ENCODE measurements at places on chromosomes 3 and 15. TPM values are rescaled to one million over a fixed set of nuclear protein-coding genes. Genes with fewer than 3 reads are reported as not detected.
A peak's percentile ranks its signal among the peaks of the same experiment; 100 is the strongest.

The SI gene
- total RNA-seq = under 0.01 TPM

GRCh38 chr3:138465925-138466324, 31.5 kb downstream of the ESYT3 start:
- no peaks in the 10 kb centered on the region for H3K27me3 ChIP-seq
- no peak overlapping the region for H3K4me3 ChIP-seq
- H3K27ac ChIP-seq = no peak overlapping the region

DNA sequence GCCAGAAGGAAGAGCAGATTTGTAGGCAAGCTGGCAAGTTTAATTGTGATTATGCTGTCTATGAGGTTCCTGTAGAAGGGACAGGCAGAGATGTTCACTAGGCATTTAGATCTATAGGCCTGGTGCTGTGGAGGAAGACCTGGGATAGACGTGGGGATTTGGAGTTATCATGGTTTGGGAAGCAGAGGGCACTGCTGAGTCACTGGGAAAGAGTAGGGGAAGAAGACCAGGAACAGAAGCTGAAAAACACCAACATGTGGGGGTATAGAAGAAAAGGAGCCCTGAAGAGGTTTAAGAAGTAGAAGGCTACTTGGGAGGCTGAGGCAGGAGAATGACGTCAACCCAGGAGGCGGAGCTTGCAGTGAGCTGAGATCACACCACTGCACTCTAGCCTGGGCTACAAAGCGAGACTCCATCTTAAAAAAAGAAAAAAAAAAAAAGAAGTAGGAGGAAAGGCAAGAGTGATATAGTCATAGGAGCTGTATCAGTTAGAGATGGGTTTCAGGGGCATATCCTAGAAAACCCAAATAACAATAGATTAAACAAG, 19.3 kb downstream of the GRK7 start:
- H3K4me1 ChIP-seq = no peaks in the 10 kb centered on the region
- H3K36me3 ChIP-seq = no peaks in the 10 kb centered on the region
- H3K4me3 ChIP-seq = no peak overlapping the region
- no peaks in the 10 kb centered on the region for H3K27me3 ChIP-seq
- no peak for DNase-seq

DNA sequence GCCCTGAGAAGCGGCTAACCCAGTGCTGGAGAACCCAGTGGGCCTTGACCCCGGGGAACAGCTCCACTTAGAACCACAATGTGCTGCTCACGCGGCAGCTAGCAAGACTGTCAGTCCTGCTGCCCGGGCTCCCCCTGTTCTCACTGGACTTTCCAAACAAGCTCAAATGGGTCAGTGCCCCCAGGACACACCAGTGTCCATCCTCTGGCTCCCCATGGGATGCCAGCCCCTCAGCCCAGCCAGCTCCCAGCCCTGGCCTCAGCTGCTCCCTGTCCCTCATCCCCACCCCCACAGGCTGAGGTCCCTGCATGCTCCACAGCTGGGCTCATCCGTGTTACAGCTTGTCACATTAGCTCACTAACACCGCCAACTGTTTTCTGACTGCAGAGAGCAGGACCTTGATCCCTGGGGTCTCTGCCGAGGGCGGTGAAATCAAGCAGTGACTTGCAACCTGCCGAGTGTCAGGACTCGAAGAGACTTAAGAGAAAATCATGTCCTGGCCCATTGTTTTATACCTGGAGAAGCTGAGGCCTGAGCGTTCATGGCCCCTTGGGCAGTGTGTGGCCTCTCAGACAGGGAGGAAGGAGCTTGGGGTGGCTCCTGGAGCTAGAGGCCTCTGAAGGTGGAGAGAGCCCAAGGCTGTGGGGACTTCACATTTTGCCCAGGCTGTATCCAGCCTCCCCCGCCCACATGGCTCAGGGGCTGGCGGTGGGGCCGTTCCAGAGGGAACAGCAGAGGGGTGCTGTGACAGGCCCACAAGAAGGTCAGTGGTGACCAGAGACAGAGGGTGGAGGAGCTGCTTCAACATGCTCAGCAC, 157.5 kb downstream of the MEGF11 start:
- DNase-seq = no peak
- H3K4me1 ChIP-seq = no peaks in the 10 kb centered on the region
- no peak overlapping the region for H3K4me3 ChIP-seq
- no peaks in the 10 kb centered on the region for H3K36me3 ChIP-seq
- no peak overlapping the region for H3K27ac ChIP-seq

- DNase-seq = no peak
- no peak overlapping the region for H3K4me3 ChIP-seq
- no peaks in the 10 kb centered on the region for H3K27me3 ChIP-seq
- no peaks in the 10 kb centered on the region for H3K4me1 ChIP-seq
- H3K36me3 ChIP-seq = no peaks in the 10 kb centered on the region
Measured at GRCh38 chr3:66099541-66100065, 60.9 kb upstream of the MAGI1 start.

GRCh38 chr3:28502397-28502937, 153.8 kb upstream of the AZI2 start:
- H3K4me1 ChIP-seq = no peaks in the 10 kb centered on the region
- no peaks in the 10 kb centered on the region for H3K27me3 ChIP-seq
- no peak overlapping the region for H3K27ac ChIP-seq
- H3K4me3 ChIP-seq = no peak overlapping the region

DNA sequence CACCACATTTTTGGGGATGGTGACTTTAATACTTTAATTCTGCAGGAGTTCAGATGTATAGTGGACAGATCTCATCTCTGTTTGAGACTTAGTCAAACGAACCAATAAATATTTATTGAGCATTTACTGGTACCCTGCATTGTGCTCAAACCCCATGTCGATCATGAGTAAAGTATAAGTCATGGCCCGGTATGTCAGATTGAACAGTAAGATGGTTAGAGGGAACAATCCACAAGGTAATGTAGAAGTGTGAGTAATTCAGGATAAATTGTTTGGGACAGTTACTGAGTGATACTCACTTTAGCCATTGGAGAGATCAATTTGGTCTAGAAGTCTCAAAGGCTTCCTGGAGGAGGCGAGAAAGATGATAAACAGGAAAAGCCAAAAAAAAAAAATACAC, 265.5 kb upstream of the C2CD4B start:
- H3K27ac ChIP-seq = no peak overlapping the region
- DNase-seq = no peak
- no peaks in the 10 kb centered on the region for H3K36me3 ChIP-seq
- H3K27me3 ChIP-seq = no peaks in the 10 kb centered on the region

GRCh38 chr3:181701096-181701495, 10.6 kb upstream of the SOX2 start:
- no peak overlapping the region for H3K27ac ChIP-seq
- no peak for DNase-seq
- H3K27me3 ChIP-seq = peaks cover 100% of the 10 kb centered on the region
- H3K36me3 ChIP-seq = no peaks in the 10 kb centered on the region
- no peak overlapping the region for H3K4me3 ChIP-seq
- peaks cover 26% of the 10 kb centered on the region for H3K4me1 ChIP-seq

DNA sequence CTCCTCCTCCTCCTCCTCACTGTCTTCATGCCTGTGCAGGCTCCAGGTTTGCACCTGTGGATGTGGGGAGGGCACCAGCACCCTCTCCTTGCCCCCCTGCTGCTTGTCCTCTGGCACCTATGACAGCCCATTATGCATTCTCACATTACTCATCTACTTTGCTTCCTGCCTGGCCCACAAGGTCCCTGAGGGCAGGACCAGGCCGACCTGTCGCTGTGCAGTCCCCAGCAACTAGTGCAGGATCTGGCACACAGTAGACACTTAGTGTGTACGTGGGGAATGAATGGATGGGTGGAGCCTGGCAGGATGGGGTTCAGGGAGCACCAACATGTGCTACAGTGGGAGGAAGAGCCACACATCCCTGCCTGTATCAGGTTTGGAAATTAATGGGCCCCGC, 58.3 kb upstream of the TMEM115 start:
- H3K4me3 ChIP-seq = no peak overlapping the region
- DNase-seq = no peak
- H3K27ac ChIP-seq = no peak overlapping the region

- H3K4me1 ChIP-seq = peaks cover 33% of the 10 kb centered on the region
- no peaks in the 10 kb centered on the region for H3K27me3 ChIP-seq
- no peaks in the 10 kb centered on the region for H3K36me3 ChIP-seq
- DNase-seq = no peak
Measured at GRCh38 chr15:91022832-91023129, 387 bp upstream of the VPS33B start.

The INO80 gene
- total RNA-seq = 22.9 TPM

The CLK3 gene
- 75.4 TPM for total RNA-seq

DNA sequence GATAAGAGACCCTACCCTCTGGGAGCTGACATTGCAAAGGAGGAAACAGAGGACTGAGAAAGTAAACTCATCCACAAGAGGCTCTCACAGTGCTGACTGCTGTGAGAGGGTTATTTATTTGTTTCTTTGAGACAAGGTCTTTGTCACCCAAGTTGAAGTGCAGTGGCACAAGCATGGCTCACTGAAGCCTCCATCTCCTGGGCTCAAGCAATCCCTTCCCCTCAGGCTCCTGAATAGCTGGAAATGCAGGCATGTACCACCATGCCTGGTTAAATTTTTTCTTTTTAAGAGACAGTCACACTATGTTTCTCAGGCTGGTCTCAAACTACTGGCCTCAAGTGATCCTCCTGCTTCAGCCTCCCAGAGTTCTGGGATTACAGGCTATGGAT, 52.8 kb downstream of the FBLN2 start:
- H3K36me3 ChIP-seq = no peaks in the 10 kb centered on the region
- H3K27ac ChIP-seq = no peak overlapping the region

The INTS14 gene
- total RNA-seq = 24.2 TPM

- DNase-seq = no peak
- peaks cover 11% of the 10 kb centered on the region for H3K4me1 ChIP-seq
- H3K27ac ChIP-seq = no peak overlapping the region
- H3K36me3 ChIP-seq = no peaks in the 10 kb centered on the region
- H3K27me3 ChIP-seq = no peaks in the 10 kb centered on the region
Measured at GRCh38 chr3:130850044-130850797, 43.7 kb upstream of the ATP2C1 start.

DNA sequence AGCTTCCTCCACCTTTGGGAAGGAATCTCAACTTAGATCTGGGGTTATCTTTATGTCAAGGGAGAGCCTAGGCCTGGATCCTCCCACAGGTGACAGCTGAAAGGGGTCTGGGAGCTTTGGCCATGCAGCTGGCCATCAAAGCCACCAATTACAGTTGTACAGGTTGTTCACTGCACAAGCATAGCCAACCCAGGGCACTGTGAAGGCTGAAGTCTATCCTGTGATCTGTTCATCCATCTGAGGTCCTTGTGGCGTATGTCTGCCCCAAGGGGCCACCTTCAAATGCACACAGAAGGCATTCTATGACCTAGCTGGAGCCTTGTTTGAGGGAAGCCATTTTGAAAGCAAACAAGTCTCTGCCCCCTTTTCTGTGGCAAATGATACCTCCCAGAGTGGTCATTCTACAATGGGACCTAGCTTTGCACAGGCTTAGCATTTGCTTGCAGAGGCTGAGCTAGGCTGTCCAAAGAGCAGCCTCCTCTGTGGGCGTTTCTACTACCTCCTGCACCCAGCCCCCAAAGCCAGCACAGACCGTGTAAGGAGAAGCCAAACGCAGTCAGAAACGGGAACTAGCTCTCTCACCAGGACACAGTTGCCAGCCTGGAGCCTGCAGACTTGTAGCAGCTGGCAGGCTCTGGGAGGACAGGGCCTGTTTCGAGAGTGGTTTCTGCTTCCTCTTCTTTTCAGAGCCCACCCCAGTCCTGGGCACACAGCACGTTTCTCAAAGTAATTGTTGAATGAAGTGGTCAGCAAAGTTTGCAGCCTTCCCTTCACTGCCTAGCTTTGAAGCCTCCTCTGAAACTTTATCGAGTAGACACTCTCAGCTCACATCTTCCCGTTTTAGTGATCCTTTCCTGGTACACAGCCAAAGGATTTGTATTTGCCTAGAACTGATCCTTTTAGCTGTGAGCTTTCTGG, 157.3 kb upstream of the SMAD3 start:
- peak overlapping the region; percentile 74 for H3K27ac ChIP-seq
- H3K4me1 ChIP-seq = peaks cover 36% of the 10 kb centered on the region
- no peak for DNase-seq
- H3K27me3 ChIP-seq = no peaks in the 10 kb centered on the region
- H3K4me3 ChIP-seq = no peak overlapping the region

The CMTM8 gene
- 4.0 TPM for total RNA-seq

DNA sequence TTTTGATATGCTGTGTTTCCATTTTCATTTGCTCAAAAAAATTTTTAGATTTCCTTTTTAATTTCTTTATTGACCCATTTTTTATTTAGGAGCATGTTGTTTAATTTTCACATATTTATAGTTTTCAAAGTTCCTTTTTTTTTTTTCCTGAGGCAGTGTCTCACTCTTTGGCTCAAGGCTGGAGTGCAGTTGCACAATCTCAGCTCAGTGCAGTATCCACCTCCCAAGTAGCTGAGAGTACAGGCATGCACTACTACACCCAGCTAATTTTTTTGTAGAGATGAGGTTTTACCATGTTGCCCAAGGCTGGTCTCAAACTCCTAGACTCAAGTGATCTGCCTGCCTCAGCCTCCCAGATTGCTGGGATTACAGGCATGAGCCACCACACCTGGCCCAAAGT, 36.2 kb downstream of the PFN2 start:
- H3K36me3 ChIP-seq = no peaks in the 10 kb centered on the region
- peaks cover 27% of the 10 kb centered on the region for H3K4me1 ChIP-seq
- peak overlapping the region; percentile 51 for H3K27ac ChIP-seq
- no peak for DNase-seq

- H3K27me3 ChIP-seq = no peaks in the 10 kb centered on the region
- no peak overlapping the region for H3K27ac ChIP-seq
- H3K36me3 ChIP-seq = no peaks in the 10 kb centered on the region
- no peak overlapping the region for H3K4me3 ChIP-seq
- DNase-seq = no peak
Measured at GRCh38 chr3:132837615-132838014, 115.4 kb upstream of the NPHP3 start.

Measured in esophagus muscularis mucosa (tissue), 4 donors.